ENCODE measurements at places on chromosomes 2 and 18.

- no peak for DNase-seq
These were observed 19.5 kb upstream of the BOK start for GRCh38 chr2:241538838-241539615.

DNA sequence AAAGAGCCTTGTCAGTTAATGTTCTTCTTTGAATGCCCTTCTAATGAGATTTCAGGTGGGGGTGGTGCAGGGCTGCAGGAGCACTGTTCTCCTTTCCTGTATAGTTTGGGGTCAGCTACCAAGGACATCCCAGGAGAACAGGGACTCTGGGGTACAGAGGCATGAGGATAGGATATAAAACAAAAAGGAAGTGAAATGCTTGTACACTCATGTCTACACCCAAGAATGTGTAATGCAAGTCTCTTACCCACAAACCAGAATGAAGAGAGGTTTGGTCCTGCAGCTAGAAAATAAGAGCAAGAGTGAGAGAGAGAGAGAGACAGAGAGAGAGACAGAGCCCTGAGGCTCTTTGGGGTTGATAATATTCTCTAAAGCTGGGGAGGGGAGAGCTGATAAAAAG lies 151.8 kb upstream of the KCTD1 start:
- no peak for DNase-seq

DNA sequence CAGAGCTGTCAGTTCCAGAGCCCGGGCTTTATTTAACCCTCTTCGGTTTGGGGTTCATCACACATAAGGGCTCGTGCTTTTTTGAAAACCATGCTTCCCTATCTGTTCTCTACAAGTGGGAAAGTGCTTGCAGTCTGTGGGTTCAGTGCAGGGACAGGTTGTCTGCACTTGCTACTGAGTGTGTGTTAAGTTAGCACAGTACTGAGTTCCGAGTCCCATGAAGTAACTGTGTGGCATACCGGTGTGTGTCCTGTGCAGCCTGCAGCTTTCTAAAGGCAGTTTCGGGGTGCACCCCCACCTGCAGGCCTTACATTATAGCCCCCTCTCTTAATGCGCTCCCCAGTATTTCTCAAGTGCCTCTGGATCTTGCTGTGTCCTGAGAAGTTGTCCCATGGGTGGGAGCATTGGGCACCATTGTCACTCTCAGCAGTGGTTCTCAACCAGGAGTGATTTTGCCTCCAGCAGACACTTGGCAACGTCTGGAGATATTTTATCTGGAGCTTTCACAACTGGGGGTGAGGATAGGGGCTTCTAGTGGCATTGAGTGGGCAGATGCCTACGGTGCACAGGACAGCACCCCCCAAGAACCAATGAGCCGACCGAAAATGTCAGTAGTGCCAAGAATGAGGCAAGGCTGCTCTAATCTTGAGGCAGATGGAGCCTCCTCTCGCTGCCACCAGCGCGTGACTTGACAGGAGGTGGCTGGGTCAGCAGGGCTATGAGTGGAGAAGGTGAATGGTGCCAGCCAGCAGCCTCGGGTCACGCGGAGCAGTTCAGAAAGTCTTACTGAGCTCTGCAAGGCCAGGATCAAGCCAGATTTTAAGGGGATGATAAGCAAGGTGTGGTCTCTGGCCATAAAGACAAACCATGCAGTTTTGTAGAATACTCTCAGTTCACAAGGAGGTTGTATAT lies 152.2 kb downstream of the SMAD7 start:
- no peak for DNase-seq

DNA sequence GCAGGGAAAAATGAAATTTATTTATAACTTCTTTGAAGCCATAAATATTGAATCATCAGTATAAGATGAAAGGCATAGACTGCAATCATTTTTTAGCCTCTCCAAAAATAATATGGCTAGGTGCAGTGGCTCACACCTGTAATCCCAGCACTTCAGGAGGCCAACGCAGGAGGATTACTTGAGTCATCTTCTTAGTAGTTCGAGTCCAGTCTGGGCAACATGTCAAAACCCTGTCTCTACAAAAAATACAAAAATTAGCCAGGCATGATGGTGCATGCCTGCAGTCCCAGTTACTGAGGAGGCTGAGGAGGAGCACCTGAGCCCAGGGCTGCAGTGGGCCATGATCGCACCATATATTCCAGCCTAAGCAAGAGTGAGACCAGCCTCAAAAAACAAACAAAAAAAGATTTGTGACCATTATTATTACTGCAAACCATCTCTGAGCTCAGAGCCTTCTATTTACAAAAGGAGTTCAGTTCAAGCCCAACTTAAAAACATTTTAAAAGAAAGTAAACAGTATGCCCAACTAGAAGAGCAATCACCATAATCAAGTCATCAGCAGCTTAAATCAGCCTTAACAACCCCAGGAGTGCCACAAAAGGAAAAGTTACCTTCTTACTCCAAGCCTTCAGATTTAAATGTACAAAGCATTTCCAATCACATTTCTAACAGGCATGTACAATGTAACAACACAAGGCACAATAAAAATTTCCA lies 37.5 kb downstream of the KCNG3 start:
- no peak for DNase-seq

- DNase-seq, result no peak
These were observed 268.6 kb downstream of the EIPR1 start for GRCh38 chr2:3108710-3109702.
